ENCODE measurements at places on chromosomes 4 and X. TPM values are rescaled to one million over a fixed set of nuclear protein-coding genes. Genes with fewer than 3 reads are reported as not detected.
A peak's percentile ranks its signal among the peaks of the same experiment; 100 is the strongest.

DNA sequence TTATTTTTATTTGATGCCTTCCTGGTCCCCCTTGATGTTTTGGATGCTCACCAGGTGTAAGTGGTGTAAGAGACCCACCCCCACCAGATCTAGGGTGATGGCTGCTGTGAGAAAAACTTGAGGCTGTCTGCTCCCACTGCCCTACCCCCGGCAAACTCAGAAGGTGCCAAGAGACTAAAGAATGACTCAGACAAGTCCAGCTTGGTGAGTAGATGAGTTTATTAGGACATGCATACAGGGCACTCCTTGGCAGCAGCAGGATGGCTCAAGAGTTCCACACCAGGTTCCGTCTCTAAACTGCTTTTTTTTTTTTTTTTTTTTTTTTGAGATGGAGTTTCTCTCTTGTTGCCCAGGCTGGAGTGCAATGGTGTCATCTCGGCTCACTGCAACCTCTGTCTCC, 84.0 kb upstream of the HPF1 start:
- DNase-seq, result no peak

DNA sequence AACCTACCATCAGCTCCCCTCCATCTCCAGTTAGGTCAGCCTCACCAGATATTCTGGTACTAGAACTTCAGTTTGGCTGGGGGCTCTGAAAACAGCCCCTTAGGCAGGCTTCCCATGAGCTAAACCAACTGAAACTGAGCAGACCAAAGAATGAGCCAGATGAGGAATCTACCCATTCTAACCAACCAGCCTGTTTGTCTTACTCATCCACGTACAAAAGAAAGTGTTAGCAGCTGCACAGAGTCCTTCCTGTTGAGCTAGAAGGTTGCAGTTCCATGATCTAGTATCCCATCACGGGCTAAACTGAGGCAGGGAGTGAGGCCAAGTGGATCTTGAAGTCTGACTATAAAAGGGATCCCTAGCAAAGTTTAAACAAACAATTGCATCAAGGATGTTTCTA, 17.5 kb downstream of the MAGEA9B start:
- DNase-seq, result no peak

Gene FAT4
- 77.2 TPM for total RNA-seq

GRCh38 chrX:18158963-18159362, 61.7 kb downstream of the BEND2 start:
- DNase-seq, result no peak

DNA sequence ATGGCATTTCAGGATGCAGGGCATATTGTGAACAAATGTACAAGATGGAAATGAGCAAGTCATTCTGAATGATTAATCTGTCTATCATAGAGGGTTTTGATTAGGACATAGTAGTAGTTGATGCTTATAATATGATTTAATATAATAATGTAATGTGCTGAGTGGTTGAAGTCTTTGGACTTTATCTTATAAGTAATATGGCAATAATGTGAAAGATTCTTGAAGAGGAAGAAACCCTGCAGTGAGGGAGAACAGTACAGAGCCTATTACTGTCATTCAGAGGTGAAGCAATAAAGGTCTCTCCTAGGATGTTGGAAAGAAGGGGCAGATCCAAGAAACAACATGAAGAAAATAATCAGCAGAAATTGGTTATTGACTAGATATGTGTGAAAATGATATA, 16.6 kb downstream of the NFKB1 start:
- DNase-seq, result no peak

Gene VSIG4
- 22.6 TPM for total RNA-seq

DNA sequence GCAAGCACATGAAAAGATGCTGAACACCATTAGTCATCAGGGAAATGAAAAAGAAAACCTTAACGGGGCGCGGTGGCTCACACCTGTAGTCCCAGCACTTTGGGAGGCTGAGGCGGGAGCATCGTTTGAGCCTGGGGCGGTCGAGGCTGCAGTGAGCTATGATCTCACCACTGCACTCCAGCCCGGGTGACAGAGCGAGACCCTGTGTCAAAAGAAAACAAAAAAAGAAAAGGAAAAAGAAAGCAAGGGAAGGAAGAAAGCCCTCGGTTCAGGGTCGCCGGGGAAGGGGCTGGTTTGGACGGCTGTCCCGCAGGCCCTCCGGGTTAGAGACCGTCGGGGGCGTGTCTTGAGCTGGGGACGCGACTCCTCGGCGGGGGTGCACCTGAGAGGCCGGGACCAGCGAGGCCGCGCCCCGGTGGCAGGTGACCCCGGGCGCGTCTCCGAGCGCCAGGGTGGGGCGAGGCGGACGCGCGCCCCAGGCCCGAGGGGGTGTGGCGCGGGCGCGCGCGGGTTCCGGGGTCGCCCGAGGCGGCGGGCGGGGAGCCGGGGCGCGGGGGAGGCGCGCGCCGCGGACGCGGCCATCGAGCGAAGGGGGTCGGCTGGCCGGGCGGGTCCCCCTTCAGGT, 478 bp upstream of the PLXNA3 start:
- DNase-seq, result no peak

Gene CACNA1F
- total RNA-seq, result 0.10 TPM

Gene DLG3
- 10.6 TPM for total RNA-seq

Gene CCKAR
- 0.49 TPM for total RNA-seq

GRCh38 chrX:38672646-38673045, 111.3 kb downstream of the TSPAN7 start:
- no peak for DNase-seq

DNA sequence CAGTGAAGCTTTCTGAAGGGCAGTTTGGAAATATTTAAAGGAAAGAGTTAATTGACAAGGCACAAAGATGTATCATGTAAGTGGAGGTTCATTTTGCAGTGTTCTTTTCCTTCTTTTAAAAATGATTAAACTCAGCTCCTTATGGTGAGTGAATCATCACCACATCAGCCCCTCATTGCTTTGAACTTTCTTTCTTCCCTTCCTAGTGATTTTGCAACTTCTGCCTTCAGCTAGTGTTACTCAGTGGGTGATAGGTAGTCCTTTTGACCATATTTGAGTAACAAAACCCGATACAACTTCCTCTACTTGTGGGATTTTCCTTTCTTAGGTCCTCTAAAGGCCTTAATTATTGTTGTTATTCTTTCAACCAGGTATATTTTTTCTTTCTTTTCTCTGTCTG, 8.2 kb downstream of the ZCCHC4 start:
- no peak for DNase-seq

Gene PABPC1L2A
- total RNA-seq, result not detected

GRCh38 chr4:140704964-140705363, 51.2 kb downstream of the TBC1D9 start:
- DNase-seq, result no peak

- no peak for DNase-seq
These were observed 98.3 kb upstream of the MAML3 start for GRCh38 chr4:140252141-140252741.

DNA sequence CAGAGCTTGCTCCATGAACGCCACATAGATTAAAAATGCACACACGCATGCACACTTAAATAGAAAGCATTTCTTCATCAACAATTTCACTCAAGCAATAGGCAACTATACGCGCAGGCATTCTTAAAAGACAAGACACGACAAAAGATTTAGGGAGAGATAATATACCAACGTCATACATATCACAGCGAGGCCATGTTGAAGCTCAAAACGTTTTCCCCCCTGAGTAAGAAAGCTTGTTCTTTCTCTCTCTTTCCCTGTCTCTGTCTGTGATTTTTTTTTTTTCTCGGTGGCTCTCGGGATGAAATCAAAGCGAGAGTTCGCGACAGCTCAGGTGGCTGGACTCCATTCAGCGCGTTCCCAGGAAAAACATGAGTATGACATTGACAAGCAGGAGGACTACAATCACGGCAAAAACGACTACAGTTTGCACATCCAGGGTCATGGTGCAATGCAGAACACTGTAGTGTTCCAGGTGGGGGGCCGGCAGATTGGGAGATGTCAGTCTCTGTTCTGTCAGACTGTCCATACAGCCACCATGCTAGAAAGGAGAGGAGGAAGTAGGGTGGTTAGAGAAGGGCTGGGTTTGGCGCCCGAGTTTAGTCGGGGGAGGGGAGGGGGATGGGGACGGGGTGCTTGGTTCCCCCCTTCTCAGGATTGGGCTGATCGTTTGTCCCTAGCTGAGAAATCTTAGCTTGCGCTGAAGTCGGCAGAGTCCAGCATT, 30.7 kb downstream of the ARHGEF9 start:
- DNase-seq, result peak; percentile 19

GRCh38 chr4:189177130-189177529, 763.5 kb upstream of the FRG1 start:
- DNase-seq, result no peak

DNA sequence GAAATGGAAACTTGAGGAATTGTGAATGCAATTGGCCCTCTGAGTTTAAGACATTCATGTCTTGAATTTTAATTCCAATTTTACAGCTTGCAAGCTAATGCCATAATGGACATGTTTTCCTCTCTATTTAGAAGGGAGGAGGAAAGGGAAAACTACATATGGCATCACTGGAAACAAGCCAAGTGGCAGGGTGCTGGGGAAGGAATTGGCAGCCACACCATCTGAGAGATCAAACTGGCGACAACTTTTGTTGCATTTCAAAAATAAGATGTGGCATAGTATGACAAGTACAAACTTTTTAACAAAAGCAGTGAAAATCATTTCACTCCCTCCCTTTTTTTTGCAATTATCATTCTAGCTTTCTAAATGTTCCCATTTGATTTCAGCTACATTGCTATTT, 615.6 kb downstream of the CENPC start:
- DNase-seq, result no peak

DNA sequence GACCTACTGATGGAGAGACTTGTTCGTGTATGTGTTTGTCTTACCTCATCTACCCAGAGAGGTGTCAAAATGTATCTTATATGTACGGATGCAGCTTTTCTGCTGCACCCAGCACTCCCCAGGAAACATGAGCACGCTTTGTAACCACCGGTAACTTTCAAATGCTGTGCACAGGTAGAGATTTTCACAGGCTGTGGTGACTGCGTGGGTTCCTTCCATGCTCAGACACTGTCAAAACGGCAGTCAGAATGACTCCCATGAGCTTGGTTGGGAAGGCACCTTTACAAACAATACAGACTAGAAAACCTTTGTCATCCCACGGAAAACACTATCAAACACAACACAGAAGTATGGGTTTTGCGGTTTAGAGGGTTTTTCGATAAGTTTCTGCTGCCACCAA, 28.2 kb downstream of the F11 start:
- no peak for DNase-seq

DNA sequence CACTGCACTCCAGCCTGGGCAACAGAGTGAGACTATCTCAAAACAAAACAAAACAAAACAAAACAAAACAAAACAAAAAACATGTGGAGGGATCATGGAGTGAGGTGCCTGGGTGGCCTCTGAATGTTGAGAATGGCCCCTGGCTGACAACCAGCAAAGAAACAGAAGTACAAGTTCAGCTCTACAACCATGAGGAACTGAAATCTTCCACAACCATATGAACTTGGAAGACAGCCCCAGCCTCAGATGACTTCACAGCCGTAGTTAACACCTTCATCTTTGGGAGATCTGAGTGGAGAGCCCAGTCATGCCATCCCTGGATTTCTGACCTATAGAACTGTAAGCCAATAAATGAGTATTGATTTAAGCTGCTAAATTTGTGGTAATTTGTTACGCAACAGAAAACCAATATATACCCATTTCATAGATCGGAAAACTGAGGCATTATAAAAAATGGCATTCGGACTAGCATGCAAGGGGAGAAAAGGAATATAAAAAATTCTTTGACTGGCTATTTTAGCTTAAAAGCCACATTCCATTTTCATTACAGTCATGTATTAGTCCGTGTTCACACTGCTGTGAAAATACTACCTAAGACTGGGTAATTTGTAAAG, 138.7 kb upstream of the RAPGEF2 start:
- no peak for DNase-seq

Gene KLF8
- total RNA-seq, result 10.4 TPM

- peak; percentile 89 for DNase-seq
These were observed 20.6 kb downstream of the SLC39A8 start for GRCh38 chr4:102324730-102325129.

Gene ZNF630
- 4.6 TPM for total RNA-seq

Gene PCDH19
- total RNA-seq, result 3.5 TPM

GRCh38 chr4:6104541-6105130, 86.4 kb upstream of the C4orf50 start:
- no peak for DNase-seq

Gene VCX2
- total RNA-seq, result not detected

GRCh38 chrX:134692233-134692632, 34.0 kb upstream of the PLAC1 start:
- DNase-seq, result no peak

Gene CORIN
- 11.8 TPM for total RNA-seq

DNA sequence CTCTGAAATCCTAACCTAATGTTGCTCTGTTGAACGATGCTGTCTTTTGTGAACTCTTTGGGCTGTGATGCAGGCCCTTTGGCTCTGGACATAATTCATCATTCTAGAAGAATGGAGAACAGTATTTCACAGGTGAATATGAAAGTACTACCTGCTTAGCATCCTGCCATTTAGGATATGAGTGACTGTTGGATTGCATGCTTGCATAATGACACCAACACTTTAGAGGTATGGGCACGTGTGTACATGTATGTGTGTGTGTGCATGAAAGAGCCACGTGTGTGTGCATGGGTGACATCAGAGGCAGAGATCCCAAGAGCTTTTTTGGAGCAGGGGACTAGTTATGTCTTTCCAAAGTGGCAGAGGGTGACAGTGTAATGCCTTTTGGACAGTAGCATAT, 70.2 kb upstream of the ZNF518B start:
- DNase-seq, result no peak

Gene LINC00632
- total RNA-seq, result 61.9 TPM

DNA sequence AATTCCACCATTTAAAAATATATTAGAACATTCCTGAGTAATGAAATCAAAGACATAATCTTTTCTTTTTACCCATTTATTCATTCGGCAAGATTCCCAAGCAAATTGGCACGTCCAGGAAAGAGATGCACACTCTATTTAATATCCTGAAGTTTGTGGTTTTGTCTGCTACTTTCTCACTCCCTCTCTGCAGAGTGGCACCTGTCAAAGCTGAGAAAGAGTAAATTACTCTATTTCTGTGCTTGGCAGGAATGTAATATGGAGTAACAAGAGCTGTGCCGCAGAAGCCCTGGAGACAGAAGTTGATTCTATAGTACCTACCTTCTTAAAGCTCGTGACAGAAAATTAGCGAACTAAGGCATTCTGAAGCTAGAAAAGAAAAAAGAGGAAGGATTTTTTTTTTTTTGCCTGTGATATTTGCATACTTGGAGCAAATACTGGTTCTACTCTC, 5.5 kb downstream of the GSTCD start:
- DNase-seq, result no peak

DNA sequence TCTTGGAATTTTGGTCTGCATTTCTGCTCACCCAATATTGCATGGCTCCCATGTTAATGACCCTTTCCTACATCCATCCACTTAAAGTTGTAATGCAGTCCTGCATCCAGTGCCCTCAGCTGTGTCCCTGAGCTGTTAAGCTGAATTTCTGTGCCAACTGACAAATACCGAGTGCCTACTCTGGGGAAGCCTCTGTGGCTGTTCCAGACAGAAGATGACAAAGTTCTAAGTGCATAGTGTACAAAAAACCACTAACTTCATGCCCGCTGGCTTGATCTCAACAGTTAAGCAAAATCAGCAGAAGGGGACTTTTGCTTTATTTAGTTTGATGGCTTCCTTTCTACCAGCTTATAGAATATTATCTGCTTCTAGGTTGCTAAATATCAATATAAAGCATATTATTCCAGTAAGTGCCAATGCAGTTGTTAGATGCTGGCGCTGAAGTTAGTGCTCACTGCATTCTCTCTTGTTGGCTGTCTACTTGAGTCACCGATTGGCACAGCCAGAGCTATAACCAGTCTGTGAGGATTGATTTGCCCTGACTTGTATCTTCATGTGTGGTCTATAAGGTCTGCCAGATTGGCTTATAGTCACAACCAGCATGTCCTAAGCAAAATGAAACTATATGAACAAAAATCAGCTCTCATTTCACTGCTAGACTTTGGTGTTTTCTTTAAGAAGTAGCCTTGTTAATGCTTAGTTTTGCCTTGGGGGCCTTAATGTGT, 98.9 kb downstream of the KLHL8 start:
- no peak for DNase-seq

Measured in skin of body (tissue), 3 donors.